DMS79 (cell line): ENCODE measurements at places on chromosomes 7 and 10.

- no peak for DNase-seq
These were observed 176.1 kb downstream of the DIP2C start for GRCh38 chr10:513393-513792.

DNA sequence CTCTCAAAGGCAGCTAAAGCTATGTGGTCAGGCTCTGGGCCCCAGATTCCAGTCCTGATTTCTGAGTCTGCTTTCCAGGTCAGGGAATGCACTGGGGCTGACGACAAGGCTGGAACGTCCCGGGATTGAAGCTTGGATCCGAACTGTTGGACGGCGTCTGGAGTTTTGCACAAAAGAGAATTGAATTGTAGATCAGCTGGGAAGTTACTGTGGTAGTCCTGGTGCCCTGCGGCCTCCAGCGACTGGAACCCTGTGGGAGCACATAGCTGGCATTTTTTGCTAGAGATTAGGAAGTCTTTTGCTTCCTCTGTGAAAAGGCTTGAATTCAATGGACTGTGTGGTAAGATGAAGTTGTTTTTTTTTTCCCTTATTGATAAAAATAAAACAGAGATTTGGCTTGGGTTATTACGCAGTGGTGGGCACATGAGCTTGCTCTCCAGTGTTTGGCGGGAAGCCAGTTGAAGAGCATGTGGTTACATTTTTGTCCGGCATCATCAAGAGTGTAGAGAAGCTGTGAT lies at the start of gene HK1:
HK1 (plus strand) TSS at position 51 of the 518 bp plus-strand sequence.
- DNase-seq = no peak

DNA sequence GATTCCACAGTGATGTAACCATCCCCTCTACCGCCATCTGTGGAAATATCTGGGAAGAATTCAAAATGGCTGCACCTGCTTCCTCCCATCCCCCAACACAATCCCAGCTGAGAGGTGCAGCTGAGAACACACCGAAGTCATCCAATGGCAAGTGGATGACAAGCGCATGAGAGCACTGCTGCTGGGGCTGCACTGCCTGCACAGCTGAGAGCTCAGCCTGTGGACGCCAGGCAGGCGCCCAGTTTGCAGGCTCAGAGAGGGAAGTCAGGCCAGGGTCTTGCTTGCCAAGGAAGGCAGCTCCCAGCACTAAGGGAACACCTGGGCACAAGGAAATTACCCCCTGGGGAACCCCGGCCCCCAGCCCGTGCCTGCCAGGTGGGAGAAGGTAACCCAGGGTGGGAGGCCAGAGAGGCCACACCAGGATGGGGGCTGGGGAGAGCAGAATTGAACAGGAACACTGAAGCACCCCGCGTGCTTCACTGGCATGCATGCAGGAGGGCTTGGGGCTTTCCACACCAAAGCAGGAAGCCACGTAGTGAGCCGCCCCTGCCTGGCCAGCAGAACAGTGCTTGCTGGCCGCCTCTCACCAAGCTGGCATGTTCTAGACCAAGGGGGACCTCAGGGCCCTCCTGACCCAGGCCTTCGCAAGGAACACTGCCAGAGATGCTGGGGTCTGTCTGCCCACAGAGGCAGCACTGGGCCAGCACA lies 46.2 kb downstream of the FAM53B start:
- DNase-seq = no peak

GRCh38 chr10:101625821-101626412 lies 37.8 kb downstream of the DPCD start:
- DNase-seq = peak; percentile 78

- DNase-seq = no peak
These were observed 5.4 kb downstream of the BMPER start for GRCh38 chr7:33910756-33911155.

GRCh38 chr7:48933549-48934085 lies 9.3 kb downstream of the CDC14C start:
- no peak for DNase-seq

- DNase-seq = no peak
These were observed 135.1 kb downstream of the NRBF2 start for GRCh38 chr10:63268149-63268797.
